ENCODE measurements at places on chromosomes 7 and 10. TPM values are rescaled to one million over a fixed set of nuclear protein-coding genes. Genes with fewer than 3 reads are reported as not detected.

NUP42 gene
- total RNA-seq: 27.3 TPM

UROS gene
- total RNA-seq: 121 TPM

SNX8 gene
- total RNA-seq: 6.3 TPM

GPER1 gene
- total RNA-seq: 5.2 TPM

STAG3 gene
- total RNA-seq: 1.6 TPM

ABCB4 gene
- total RNA-seq: 1.0 TPM

PNLIPRP3 gene
- not detected for total RNA-seq

MYOZ1 gene
- total RNA-seq: 16.2 TPM

SLC18A3 gene
- not detected for total RNA-seq

GNGT1 gene
- not detected for total RNA-seq

NDUFB8 gene
- 296 TPM for total RNA-seq

ADAMTS14 gene
- 0.63 TPM for total RNA-seq

TEX36 gene
- not detected for total RNA-seq

All from cardiac muscle cell (in vitro differentiated cells and primary cell).